ENCODE measurements at places on chromosomes 12 and 14.
A peak's percentile ranks its signal among the peaks of the same experiment; 100 is the strongest.

DNA sequence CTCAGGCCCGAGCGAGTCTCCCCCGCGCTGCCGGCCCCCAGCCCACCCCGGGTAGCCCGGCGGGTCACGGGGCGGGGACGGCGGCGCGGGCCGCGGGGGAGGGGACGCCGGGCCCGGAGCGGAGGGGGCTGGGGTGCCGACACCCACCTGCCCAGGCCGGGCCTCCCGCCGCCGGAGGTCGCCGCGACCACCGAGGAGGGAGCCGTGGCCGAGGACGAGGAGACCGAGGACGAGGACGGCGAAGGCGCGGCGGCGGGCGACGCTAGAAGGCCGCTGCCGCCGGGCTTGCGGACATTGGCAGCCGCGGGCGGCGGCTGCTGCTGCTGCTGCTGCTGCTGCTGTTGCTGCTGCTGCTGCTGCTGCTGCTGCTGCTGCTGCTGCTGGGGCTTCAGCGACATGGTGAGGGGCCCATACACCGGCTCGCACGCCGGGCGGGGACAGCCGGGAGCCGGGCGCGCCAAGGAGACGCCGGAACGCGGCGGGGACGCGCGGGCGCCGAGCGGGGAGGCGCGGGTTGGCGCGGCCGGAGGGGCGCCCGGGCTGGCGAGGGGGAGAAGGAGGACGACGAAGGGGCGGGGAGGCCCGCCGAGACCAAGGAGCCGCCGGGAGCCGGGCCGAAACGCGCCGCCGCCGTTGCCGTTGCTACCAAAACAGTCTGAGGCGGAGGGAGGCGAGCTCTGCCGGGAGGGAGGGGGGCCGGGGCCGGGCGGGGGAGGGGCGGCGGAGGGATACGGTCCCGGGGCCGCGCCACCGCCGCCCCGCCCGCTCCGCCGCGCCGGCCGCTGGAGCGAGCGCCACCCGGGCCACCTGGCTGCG, at the start of gene ATXN2:
TSS of gene ATXN2 (minus strand) at position 679 of the 816 bp plus-strand sequence. CDS start at position 398, 281 bp downstream.
- no peak for DNase-seq

- DNase-seq = no peak
Measured at GRCh38 chr12:121514184-121514742, 66.6 kb downstream of the KDM2B start.

- DNase-seq = no peak
Measured at GRCh38 chr14:101362529-101363260, 198.6 kb upstream of the DIO3 start.

DNA sequence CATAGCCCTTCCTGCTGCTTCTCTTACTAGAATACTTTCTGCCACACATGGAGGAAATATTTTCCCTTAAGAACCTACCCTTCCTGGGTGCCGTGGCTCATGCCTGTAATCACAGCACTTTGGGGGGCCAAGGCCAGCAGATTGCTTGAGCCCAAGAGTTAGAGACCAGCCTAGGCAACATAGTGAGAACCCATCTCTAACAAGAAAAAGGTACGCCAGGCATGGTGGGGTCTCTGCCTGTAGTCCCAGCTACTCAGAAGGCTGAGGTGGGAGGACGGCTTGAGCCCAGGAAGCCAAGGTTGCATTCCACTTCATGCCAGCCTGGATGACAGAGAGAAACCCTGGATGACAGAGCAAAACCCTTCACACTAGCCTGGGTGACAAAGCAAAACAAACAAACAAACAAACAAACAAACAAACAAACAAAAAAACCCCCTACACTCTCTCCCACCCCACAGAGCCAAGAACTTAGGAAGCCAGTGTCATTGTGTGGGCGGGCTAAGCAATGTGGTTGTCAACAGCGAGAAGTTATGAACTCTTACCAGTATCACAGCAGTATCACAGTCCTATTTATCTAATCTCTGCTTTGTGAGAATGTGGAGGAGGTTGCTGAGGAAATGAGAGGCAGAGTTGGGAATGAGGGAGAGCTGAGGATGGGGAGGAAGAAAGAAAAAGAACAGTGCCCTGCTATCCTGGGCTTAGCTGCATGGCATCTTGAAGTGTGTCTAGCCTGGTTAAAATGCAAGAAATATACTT, 53.8 kb upstream of the CLEC14A start:
- no peak for DNase-seq

DNA sequence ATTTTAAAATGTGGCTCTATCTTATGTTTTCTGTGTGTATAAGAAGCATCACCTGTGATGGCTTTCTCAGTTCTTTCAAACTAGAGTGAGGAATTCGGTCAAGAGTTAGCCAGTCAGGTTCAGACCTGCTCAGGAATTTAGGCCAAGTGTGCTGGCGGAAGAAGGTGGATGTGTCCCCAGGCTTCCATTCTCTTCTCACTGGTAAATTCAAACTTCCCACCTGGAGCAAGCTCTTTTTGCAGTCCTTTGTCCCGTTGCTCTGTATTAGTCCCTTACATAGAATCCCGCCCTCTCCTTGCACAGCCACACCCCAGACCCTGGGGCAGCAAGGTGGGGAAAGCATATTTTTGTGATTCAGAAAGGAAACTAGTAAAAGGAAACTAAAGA, 124.7 kb upstream of the PWP1 start:
- DNase-seq = no peak

DNA sequence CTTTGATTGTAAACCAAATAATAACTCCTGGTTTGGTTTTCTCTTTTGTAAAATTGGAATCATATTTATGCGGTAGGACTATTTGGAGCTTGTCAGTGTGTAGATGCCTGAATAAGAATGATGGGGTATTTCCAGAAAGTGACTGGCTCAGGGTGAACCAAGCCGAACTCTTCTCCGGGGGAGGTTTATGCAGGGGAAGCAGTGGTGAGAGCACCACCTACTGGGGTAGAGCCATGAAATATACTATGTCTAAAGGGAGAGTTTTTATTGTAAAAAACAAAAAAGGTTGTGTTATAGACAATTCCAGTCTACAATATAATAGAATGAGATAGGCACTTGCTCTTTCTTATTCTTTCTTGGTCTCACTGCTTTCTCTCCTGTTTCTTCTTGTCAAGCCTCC, 222.9 kb upstream of the SLC16A7 start:
- no peak for DNase-seq

- DNase-seq = no peak
Measured at GRCh38 chr14:61562321-61563161, 132.8 kb upstream of the HIF1A start.

DNA sequence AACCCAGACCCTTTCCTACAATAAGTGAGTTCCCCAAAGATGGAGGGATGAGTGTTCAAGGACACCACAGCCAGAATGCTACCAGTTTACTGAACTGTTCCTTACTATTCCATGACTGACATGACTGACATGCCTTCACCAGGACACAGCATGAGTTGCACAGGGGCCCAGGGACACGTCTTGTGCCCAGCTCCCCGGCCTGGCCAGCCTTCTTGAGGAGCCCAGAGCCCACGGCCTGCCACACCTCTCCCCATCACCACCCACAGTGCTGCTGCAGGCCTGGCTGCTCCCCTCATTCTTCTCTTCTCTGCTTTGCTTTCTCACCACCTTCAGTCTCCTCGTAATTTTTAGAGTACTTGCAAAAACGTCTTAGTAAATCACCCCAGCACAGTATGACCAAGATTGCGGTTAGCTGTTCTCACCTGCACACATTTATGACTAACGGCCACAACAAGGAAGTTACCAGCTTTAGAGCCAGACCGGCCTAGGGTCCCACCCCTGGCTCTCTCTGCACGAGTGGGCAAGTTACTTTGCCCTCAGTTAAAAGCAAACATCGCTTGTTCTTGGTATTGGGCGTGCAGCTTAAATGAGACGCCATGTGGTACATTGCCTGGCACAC, 18.5 kb downstream of the PPP2R5E start:
- DNase-seq = no peak

- DNase-seq = no peak
Measured at GRCh38 chr12:107822356-107822755, 47.9 kb downstream of the ASCL4 start.

DNA sequence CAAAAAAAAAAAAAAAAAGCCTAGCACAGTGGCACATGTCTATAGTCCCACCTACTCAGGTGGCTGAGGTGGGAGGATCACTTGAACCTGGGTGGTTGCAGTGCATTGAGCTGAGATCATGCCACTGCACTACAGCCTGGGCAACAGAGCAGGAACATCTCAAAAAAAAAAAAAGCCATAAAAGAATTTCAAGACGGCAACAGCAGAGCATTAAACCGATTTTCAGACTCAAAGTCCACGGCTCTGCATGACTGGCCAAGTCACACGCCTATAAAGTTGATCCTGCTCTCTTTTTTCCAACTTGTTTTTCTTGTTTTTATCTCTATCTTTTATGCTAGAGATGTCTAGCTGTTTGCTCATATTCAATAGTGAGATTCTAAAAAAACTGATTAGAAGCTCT, 45.3 kb downstream of the FBXO34 start:
- DNase-seq = no peak

DNA sequence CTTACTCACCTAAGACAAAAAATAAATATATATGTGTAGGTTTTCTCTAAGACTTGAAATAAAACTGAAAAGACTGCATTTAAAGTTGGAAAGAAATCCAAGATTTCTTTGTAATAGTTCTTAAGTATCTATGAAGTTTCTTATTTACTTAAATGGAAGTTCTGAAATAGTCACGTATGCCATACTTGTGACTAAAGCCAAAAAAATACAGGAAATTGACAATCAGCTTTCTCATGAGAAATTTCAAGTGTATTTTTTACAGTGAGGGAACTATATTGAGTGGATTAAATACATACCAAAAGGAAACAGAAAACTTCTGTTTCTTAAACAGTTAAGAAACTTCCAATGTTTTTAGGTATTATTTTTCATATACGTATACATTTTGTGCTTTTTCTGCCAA, 188.1 kb downstream of the DPY19L2 start:
- no peak for DNase-seq

GRCh38 chr12:51752234-51752889, 96.2 kb downstream of the FIGNL2 start:
- DNase-seq = no peak

- DNase-seq = no peak
Measured at GRCh38 chr12:52125476-52125900, 46.0 kb downstream of the SMIM41 start.

DNA sequence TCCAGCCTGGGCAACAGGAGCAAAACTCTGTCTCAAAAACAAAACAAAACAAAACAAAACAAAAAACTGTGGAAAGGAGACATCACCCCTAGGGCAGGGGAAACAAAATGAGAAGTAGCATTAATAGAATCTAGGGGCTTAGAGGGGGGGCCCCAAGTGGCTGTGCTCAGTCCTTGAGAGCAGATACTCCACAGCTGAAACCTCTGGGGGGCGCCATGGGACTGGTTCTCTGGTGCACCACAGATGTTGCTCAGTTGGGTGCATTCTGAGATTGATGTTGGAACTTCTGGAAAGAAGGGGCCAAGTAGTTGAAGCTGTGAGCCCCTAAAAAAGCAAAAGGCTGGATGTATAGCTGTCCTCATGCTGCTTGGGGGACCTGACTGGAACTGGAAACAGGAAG, 11.8 kb upstream of the SYNE2 start:
- DNase-seq = peak; percentile 12

- DNase-seq = no peak
Measured at GRCh38 chr14:48710133-48710532, 876.0 kb downstream of the RPS29 start.

- DNase-seq = no peak
Measured at GRCh38 chr14:26323869-26324268, 274.0 kb downstream of the NOVA1 start.
